ENCODE measurements at places on chromosomes 4 and X.
A peak's percentile ranks its signal among the peaks of the same experiment; 100 is the strongest.

DNA sequence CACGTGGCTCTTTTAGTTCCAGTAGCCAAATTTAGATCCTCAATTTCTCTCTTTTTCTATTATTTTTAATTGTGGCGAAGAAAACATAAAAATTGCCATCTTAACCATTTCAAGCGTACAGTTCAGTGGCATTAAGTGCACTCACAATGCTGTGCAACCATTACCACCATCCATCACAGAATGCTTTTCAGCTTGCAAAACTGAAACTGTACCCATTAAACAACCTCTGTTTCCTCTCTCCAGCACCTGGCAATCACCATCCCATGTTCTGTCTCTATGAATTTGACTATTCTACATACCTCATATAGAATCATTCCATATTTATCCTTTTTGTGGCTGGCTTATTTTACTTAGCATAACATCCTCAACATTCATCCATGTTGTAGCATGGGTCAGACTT is 74.9 kb downstream of the METTL14 start:
- no peak for DNase-seq

GRCh38 chr4:94880956-94881355 is 123.2 kb downstream of the BMPR1B start:
- DNase-seq, result no peak

- DNase-seq, result no peak
Observed at GRCh38 chr4:62130637-62131036, 930.5 kb downstream of the ADGRL3 start.

DNA sequence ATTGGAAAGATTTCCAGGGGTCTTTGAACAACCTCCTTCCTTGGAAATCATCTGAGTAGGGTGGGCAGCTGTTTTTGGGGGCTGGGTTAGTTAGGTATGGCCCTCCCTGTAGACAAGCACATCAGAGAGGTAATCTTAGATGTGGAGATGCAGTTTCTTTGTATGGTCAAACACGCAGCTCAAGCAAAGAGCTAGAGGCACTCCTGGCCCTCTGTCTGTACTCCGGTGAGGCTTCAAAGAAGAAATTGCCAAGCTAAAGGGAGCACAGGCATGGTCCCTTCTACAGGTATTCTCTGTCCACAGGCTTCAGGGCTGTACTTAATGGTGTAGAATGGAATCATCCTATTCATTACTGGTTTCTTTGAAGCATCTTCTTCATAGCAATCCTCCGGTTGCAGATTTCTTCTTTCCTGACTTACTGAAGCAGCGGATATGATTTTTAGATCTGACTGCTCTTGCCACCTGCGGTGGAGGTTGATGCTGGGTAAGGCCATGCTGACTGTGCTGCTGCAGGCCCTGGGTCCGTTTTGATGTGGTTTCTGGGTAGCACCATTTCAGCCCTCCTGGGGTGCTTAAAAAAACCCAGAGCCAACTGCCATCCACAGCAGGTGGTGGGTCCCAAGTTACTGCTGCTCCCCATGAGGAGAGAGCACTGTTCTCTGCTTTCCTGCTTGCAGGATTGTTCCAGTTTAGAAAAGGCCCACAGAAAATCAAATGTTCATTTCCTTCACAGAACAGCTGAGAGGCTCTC is 318.9 kb upstream of the GATB start:
- no peak for DNase-seq

DNA sequence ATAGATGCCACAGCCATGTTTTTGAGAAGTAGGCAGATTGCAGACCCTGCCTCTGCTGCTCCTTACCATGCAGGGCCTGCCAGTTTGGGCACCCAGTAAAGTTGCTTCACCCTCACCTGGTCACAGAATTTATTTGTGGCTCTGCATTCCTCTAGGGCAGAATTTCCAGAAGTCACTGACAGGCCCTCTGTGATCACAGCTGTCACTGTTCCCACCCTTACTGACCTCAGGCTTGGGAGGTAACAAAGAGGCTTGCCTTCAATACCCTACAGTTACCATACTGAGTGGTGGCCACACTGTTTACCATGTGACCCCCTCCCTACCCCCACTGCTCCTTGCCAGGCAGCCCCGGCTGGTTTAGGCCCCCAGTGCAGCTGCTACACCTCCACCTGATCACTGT is 375.1 kb downstream of the SH3BGRL start:
- DNase-seq, result no peak

DNA sequence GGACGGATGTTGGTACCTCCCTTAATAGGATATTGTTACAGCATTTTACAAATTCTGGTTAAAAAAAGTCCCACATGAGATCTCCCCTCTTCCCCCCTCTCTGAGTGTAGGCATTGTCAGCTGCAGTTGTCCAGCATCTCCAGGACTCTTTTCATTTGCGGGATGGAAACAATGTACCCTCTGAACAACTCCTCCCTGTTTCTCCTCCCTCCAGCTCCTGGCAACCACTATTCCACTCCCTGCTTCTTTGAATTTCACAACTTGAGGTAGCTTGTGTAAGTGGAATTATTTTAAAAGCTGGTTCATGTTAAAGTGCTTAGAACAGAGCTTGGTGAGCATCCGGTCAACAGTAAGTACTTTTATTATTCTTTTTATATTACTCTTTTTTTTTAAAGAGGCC is 69.8 kb downstream of the TBL1X start:
- DNase-seq, result no peak

DNA sequence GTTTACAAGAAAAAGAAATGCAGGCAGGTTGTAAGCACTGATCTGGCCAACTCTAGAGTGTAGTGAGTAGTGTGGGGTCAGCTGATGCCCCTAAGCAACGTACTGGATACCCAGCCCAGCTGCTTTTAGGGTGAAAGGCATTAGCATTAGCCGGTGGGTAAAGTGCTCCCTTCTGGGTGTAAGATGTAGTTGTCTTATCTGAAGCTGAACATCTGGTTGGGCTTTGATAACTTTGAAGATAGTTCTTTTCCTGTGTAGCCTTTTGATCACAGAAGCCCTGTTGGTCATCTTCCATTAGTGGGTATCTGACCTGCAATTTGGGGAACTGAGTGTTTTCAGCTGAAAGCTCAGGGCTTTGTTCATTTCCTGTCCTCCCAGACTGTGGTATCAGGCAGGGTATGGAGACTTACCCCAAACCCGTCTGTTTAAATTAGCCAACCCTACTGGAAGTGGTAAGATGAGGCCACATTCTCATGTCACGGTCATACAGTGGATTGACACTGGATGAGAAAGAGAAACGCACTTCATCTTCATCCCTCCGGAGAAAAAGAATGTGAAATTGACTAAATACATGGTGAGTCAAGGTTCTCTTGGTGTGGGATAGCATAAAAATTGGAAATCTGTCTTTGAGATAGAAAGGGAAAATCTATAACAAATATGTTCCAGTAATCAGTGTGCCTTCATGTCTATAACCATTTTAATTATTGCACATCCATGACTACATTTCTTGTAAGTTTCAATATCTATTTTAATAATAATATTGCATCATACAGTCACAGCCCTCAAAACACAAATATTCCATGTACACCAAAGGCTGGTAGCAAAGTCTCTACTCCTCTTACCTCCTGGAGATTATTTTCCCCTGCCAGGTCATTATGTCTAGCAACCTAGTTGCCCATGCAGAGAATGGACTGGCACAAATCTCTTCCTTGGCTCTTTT is 8.7 kb downstream of the RHOH start:
- no peak for DNase-seq

GRCh38 chr4:140053185-140053584 is 100.8 kb downstream of the MAML3 start:
- DNase-seq, result no peak

GRCh38 chrX:153414856-153415510 is 3.7 kb downstream of the ZFP92 start:
- DNase-seq, result peak; percentile 51

- DNase-seq, result no peak
Observed at GRCh38 chr4:108003982-108004515, 14.4 kb downstream of the HADH start.

- DNase-seq, result no peak
Observed at GRCh38 chr4:20347531-20347930, 95.8 kb downstream of the SLIT2 start.

GRCh38 chr4:37949636-37950426 is 10.4 kb upstream of the PTTG2 start:
- no peak for DNase-seq

DNA sequence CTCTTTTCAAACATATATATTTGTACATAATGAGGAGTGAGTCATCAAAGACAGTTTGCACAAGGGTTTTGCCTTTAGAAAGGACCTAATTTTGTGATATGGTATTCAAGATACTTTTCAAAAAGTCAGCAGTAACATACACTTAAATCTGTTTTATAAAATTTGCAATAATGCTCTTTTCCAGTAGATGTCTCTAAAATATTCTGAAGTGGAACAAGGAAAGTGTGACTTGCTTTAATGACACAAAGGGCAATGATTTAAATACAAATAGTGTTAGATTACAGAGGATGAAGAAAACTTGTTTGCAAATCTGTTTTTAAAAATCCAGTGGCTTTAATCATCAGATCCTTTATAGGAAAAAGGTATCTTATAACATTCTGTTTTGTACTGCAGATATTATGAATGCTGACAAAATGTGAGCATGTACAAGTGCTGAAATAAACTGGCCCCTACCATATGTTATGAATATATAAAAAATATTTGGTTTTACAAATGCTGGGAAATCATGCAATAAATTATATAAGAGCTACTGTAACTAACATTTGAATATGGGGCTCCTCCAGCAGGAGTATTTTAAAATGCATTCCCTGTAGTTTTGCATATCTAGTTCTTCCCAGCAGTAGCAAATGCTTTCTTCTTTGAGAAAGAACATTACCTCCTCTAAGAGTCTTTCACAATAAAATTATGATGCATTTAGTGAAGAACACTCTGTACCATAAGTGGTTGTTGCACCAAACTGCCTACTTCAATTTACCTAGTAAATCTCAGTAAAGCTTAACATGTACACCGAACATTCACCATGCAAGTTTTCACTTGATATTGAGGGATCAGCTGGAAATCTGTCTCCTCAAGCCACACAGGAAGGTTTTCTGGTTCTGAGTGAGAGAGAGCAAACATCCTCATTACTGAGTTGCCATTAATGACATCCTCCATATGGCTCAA is 20.2 kb downstream of the MMRN1 start:
- no peak for DNase-seq

DNA sequence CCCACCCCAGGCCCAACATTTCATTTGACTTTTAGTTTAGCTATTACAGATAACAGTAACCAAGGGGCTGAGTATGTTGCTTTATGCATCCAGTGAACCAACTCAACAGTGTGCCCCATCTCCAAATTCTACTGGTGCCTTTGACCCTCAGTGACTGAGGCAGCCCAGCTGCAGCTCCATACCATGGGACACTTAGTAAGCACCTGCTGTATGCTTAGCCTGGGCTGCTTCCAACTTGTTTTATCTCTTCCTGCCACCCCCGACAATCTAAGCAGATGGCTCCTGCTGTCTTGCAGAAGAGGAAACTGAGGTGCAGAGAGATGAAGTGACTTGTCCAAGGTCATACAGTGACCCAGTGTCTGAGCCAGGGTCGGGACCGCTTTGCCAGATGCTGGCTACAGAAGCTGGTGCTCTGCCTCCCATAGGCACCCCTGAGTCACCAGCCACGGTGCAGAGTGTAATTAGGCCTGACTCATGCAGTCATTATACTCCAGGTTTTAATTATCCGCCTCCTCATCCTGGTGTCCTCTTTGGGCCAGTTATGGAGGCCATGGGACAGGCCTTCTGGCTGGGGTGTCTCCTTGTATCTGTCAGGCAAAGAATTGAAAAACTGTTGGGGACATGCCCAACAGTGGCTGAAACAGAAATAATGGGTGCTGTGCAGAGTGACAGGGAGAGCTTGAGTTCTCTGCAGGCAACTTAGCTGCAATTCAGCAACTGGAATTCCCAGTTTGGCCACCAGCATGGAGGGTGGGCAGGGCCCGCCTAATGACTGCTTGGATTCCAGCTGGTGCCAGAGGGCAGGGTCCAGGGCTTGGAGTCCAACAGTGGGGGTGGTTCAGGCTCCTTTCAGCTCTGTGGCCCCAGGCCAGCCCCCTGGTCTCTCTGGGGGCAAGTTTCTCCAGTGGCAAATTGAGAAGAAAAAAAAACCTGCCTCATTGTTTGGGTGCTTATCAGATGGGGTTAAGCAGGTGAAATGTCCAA is 8.2 kb upstream of the GPR78 start:
- DNase-seq, result peak; percentile 14

DNA sequence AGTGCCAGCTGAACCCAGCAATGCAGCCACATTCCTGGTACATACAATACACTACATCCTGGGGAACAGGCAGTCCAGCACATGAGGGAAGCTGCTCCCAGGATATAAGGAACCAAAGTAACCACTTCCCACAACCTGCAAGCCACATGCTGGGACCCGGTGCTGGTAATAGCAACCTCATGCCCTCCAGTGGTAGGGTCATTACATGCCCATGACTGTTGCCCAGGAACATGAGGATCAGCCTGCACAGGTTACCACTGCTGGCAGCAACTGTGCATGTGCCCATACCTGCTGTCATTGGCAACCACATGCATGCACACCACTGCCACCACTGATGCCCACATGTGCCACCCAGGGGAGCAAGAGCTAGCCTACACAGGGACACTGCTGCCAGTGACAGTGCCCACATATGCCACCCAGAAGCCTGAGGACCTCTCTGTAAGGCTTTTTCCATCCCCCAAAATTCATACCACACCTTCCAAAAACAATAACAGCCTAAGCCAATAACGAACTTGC is 1982.5 kb downstream of the ARAP2 start:
- no peak for DNase-seq

GRCh38 chrX:39721566-39722279 is 376.0 kb downstream of the BCOR start:
- DNase-seq, result no peak

DNA sequence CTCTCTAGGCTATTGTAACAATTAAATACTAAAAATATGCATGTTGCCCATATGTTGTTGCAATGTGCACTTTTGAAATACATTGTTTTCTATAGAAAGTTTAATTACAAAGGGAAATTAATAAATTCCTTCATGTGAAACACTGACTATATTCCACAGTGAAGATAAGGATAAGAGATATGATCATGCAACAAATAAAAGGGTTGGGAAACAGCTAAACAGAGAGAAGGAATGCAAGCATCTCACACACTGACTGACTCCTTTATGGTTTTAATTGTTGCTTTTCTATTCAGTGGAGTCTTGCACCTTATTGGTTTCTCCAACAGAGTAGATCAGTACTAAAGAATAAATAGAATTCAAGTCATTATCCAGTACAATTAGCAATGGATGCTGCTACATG is 37.8 kb downstream of the ELOVL6 start:
- DNase-seq, result no peak

DNA sequence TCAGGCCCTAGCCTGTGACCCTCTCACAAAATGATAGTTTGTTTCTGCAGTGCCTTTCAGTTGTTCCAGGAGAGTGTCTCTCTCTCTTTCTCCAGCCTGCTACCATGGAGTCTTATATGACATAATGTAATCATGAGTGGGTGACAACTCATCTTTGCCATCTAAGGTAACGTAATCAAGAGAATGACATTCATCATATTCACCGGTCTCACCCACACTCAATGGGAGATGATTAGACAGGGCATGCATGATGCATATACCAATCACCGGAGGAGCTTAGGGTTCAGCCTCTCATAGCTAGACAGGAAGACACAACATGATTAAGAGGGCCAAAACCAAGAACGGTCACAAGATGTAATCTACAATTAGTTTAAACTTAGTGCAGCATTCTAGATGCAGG is 97.1 kb upstream of the FAM9B start:
- DNase-seq, result no peak

GRCh38 chr4:47690611-47691010 is 147.3 kb downstream of the CORIN start:
- DNase-seq, result no peak

GRCh38 chr4:55756208-55756607 is 63.4 kb upstream of the EXOC1L start:
- no peak for DNase-seq
